Activated CD8-positive, alpha-beta T cell treated with anti-CD3 and anti-CD28 coated beads for 36 hours (primary cell): ENCODE measurements at places on chromosomes 6 and 20. TPM values are rescaled to one million over a fixed set of nuclear protein-coding genes. Genes with fewer than 3 reads are reported as not detected.

Gene FBXL4
- total RNA-seq: 16.4 TPM

Gene TINAG
- not detected for total RNA-seq

Gene FOXQ1
- not detected for total RNA-seq

Gene THEMIS
- total RNA-seq: 80.1 TPM

Gene SLC16A10
- total RNA-seq: 12.2 TPM

Gene PCIF1
- total RNA-seq: 27.8 TPM

Gene OR12D2
- not detected for total RNA-seq

Gene GSTA2
- total RNA-seq: not detected

Gene RHAG
- total RNA-seq: not detected

Gene SLC17A1
- not detected for total RNA-seq

Gene SULF2
- total RNA-seq: 0.50 TPM

Gene RIPOR3
- total RNA-seq: not detected

Gene CST4
- not detected for total RNA-seq

Gene C4A
- 3.2 TPM for total RNA-seq

Gene BANF2
- not detected for total RNA-seq

Gene EEF1A2
- total RNA-seq: 1.4 TPM

Gene DBNDD2
- total RNA-seq: 15.5 TPM

Gene NKX2-2
- total RNA-seq: not detected

Gene KCNQ5
- 14.6 TPM for total RNA-seq

Gene SAPCD1
- 13.6 TPM for total RNA-seq

Gene MEP1A
- total RNA-seq: not detected

Gene DEFB110
- total RNA-seq: not detected

Gene LAMA4
- total RNA-seq: not detected

Gene PTCHD4
- total RNA-seq: not detected

Gene TMEM244
- not detected for total RNA-seq

Gene TFAP2C
- not detected for total RNA-seq

Gene AGER
- 15.5 TPM for total RNA-seq

Gene TXLNB
- total RNA-seq: 0.11 TPM

Gene MUC22
- total RNA-seq: not detected

Gene TPX2
- total RNA-seq: 113 TPM

Gene CCN6
- total RNA-seq: not detected

Gene MAS1
- total RNA-seq: not detected

Gene HLA-F
- 172 TPM for total RNA-seq

Gene TPD52L1
- 0.52 TPM for total RNA-seq

Gene TREML1
- not detected for total RNA-seq

Gene TULP1
- total RNA-seq: not detected

Gene POU5F1
- not detected for total RNA-seq

Gene SRC
- total RNA-seq: 0.88 TPM

Gene SPEF1
- total RNA-seq: 0.23 TPM

Gene SCP2D1
- not detected for total RNA-seq

Gene C6orf15
- not detected for total RNA-seq

Gene ZNF391
- total RNA-seq: 4.5 TPM

Gene MYB
- 53.6 TPM for total RNA-seq

Gene C20orf202
- not detected for total RNA-seq

Gene PRICKLE4
- total RNA-seq: not detected
